NCI-H1436 treated with DMSO at 0.1 percent for 48 hours (cell line): ENCODE measurements at places on chromosomes 4 and X.

- no peak for DNase-seq
Measured at GRCh38 chr4:177455561-177455970, 13.3 kb upstream of the AGA start.

DNA sequence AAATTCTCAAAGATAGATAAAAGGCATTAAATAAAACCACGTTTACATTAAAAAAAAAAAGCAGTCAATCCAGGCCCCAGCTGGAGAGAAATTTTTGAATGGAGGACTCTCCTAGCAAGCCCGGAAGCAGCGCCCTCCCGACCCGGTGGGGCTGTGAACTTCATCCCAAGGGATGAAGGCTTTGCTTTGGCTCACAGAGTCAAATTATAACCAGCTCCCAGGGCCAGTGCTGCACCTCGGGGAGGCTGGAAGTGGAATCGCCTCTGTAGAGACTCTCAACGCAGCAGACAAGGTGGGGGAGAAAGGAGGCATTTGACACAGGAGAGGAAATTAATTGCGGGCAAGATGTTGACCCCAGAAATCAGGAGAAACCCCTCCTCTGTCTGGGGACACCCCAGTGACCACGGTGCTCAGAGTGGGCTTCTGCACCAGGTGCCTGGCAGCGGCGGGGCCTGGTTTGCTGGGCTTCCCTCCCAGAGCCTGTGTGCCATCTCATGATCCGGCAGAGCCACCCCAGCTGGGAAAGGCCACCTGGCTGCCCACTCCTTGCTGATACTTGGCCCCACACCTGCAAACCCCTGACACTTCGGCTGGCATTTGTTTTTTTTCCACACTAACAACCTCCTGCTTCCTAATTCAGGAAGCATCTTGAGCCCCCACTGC is 71.7 kb downstream of the ABLIM2 start:
- no peak for DNase-seq

GRCh38 chrX:108018656-108019381 is 26.0 kb upstream of the VSIG1 start:
- no peak for DNase-seq

GRCh38 chr4:140581078-140581477 is 12.3 kb upstream of the UCP1 start:
- no peak for DNase-seq

DNA sequence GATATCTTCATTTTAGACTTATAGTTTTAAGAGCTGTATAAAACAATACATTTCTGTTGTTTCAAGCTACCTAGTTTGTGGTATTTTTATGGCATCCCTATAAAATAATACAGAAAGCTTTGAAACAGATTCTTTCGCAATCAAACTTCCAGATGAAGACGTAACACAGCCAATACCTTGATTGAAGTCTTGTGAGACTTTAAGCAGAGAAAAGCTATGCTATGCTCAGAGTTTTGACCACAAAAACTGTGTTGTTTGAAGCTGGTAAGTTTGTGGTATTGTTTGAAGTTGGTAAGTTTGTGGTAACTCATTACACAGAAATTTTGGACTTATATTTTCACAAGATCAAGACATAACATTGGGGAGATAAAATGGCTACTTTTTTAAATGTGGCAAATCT is 201.8 kb upstream of the UGT8 start:
- no peak for DNase-seq

DNA sequence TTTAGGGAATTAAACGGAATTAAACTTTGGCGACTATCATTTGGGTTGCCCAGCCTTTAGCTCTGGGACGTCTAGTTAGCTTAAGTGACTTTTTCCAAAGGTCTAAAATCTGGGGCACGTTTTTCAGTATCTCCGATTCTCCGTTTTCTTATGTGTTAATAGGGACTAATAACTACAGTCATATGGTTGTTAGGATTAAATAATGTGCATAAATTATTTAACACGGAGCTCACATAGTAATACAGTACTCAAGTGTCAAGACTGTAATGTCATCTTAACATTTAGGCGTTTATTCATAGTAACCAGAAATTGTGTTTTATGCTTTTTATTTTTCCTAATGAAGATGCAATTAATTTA is 466 bp upstream of the CCNA2 start:
- no peak for DNase-seq

GRCh38 chrX:155179346-155179997 is 36.8 kb upstream of the VBP1 start:
- DNase-seq = no peak

GRCh38 chr4:65381648-65382047 is 288.6 kb downstream of the EPHA5 start:
- DNase-seq = no peak

- no peak for DNase-seq
Measured at GRCh38 chr4:61514991-61515390, 314.9 kb downstream of the ADGRL3 start.

DNA sequence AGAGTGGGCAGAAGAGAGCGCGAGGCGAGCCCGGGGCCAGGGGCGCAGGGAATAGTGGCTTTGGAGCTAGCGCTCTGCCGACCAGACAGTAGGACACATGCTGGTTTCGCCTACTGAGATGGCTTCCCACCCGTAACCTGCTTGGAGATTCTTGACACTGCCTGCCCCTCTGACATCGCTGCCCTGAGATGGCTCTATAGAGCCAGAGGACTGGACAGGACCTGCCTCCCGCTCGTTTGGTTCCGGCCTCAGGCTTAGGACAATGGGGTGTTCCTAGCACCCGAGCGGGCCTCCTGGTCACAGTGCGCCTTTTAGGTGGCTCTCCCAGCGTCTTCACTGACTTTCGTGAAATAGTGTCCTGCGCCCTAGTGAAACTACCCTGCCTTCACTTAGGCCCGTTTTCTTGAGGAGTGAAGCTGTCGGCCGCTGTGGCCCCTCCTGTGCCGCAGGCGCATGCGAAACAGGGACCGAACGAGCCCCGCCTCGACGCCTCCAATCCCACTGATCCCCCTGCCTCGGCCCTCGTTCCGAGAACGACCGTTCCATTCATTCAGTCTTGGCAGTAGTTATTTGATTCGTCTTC is 608 bp downstream of the TAF1 start:
- no peak for DNase-seq

- no peak for DNase-seq
Measured at GRCh38 chrX:50483283-50483682, 12.7 kb upstream of the DGKK start.

- DNase-seq = no peak
Measured at GRCh38 chr4:4582653-4583052, 40.8 kb upstream of the STX18 start.

DNA sequence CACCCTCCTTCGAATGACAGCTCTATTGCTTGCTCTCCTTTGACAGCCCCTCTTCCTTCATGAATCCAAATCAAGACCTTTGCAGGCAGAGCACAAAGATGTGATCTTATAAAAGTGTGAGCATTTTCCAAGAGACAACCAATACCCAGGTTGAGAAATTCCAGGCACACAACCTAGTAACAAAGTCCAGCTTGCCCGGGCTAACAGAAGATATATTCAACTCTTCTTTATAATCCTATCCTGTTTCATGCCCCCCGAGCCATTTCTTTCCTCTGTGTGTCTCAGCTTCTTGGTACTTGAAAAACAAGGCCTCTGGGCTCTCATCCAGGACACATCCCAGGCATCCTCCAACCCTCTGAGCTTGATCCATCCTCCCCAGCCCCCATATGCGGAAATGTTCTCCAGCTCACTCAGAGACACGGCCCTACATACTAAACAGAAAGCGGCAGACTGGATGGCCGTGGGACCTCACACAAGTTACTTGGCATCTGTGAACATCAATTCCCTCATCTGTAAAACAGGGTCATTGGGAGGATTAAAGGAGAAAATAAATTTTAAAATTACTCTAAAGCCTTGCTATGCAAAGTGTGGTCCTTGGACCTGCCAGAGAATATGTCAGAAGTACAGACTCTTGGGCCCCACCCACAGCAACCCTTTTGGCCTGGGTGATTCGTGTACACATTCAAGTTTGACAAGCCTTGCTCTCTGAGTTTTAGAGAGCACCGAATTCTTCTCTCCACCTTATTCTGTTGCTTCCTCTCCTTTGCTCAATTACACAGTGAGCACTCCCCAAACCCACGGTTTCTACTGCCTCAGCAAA is 627.0 kb downstream of the BCOR start:
- DNase-seq = no peak

GRCh38 chr4:110124711-110125110 is 73.7 kb downstream of the ELOVL6 start:
- no peak for DNase-seq

GRCh38 chr4:179671609-179672008 is 2229.4 kb upstream of the AGA start:
- DNase-seq = no peak

- no peak for DNase-seq
Measured at GRCh38 chrX:123993326-123993725, 31.8 kb downstream of the STAG2 start.

DNA sequence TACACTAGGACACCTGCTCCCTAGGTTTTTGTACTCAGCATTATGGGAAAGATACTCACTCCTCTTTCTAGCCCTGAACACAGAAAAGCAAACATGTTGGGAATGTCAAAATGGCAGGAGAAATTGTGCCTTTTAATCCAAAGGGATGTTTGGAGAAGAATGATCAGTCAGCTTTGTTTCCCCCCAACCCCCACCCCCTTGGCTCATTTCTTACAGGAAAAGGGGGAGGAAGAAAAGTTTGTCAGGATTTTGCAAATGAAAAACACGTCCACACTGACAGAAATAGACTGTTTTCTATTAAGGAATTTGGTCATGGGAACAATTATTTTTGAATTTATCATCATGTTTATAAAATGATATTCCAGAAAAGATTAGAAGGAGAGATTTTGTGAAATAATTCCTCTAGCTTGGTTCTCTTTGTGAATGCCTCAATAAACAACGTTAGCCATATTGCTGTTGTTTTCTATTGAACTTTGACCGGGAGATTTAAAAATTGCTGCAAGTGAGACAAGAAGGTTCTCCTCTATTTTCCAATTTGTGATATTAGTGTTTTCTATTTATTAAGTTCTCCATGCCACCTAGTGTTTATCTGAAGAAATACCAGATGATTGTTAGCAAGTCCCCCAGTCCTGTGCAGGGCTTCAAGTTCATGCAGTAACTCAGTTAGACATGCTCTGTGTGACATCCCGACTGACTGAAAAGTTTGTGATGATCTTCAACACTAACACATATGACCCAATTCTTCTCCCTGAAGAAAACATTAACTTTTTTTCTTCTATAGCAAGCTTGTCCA is 31.3 kb upstream of the TFDP3 start:
- DNase-seq = no peak

- DNase-seq = no peak
Measured at GRCh38 chrX:154383359-154384283, 4.5 kb downstream of the EMD start.

- DNase-seq = no peak
Measured at GRCh38 chrX:148872161-148872535, 371.7 kb downstream of the AFF2 start.

DNA sequence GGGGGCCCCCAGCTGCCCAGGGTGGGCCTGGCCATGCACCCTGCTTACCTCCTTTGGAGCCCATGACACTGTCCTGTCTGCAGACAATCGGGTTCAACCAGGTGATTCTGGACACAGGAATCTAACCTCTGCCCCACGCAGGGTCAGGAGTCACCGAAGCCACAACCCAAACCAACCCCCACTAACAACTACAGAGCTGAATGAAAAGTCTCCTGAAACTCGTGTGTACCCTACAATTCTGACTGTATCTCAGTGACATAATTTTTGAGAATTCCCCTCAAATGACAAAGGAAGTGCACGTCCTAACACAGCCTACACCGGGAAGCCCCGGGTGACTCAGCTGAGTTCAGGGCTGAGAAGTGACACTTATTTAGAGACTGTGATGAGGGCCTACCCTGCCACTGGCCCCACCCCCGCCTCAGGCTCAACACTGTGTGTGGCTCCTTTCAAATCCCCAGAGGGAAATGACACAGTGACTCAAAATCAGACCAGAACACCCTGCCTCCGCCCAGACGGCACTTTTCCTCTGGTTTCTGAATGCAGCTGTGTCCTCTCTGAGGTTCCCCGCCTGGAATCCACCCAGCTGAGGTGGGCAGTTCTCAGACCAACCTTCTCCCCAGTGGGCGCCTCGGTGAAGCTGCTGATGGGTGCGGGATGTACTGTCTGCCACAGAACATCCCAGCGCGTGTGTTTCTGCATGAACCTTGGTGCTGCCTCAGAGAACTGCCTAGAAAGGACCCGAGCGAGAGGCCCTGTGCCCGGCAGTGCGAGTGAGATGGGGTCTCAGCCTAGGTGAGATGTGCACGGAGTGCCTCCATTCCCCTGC is 9.9 kb downstream of the TNIP2 start:
- no peak for DNase-seq

- no peak for DNase-seq
Measured at GRCh38 chr4:88297212-88297516, 12.8 kb upstream of the PPM1K start.

GRCh38 chr4:26812049-26812714 is 48.5 kb upstream of the STIM2 start:
- DNase-seq = no peak

GRCh38 chrX:37383313-37383712 is 34.1 kb downstream of the PRRG1 start:
- DNase-seq = no peak

DNA sequence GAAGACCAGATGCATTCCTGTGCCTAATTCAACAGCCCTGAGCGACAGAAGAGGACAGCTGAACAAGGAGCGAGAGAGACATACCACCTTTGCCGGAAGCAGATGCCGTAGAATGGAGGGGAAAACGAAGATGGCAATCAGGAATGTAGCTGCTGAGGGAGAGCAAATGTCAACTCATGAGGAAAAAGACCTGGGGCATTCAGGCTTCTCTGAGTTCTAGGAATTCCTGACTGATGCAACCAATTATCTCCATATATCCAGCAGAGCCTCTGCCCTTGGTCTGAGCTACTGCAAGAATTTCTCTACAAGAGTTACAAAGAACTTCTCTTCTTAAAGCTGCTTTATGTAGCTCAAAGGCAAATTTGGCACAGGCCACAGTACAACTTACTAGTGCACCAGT is 40.5 kb upstream of the INPP4B start:
- DNase-seq = no peak

DNA sequence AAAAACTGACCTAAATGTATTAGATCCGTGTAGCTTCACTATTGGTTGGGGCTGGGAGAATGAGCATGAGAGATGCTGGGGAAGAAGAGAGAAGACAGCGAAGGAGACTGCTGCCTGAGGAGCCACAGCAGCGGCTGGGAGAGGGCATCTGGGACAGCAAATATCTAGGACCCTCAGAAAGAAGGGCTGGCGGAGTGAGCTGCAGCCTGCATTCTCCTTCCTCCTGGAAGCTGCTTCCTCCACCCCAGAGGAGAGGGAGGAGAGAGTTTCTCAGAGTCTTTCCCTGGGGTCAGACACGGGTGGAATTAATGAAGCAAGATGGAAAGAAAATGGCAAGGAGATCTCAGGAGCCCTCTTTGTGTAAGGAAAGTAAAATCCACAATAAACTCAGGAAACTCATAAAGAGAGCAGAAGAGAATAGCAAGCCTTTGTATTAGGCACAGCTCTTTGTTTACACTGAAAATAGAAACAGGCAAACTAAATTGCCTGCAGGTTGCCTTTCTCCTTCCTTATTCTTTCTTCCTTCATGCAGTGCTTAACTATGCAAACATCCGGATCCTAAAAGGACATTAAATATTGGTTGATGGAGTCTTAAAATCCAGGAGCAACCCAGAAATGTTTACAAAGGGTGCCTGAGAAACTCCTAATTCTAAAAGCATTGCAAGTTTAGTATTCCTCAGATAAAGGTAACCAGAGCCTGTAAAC is 130.3 kb upstream of the GALNT7 start:
- DNase-seq = peak; percentile 43
